ENCODE measurements at places on chromosomes 12 and 14. TPM values are rescaled to one million over a fixed set of nuclear protein-coding genes. Genes with fewer than 3 reads are reported as not detected.

GRCh38 chr14:65225299-65226159 lies 123.2 kb upstream of the MAX start:
- DNase-seq = no peak

DNA sequence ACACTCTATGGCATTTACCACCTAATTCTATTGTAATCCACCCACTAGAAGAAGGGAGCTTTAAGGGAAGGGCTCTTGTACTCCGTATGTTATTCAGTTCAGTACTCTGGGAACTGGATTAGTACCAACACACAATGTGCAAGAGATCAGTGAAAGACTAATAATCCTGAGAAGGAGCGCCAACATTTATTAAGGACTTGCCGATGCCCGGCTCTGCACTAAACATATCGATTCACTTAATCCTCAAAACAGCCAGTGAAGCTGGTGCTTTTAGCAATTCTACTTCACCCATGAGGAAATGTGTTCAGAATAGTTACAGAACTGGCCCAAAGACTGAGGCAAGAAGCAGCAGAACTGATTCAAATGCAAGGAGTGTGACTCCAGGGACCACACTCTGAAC lies 80.9 kb downstream of the RPS6KA5 start:
- no peak for DNase-seq

Gene CPNE6
- not detected for total RNA-seq

Gene PLEKHH1
- total RNA-seq = 35.3 TPM

GRCh38 chr12:119302451-119303080 lies 32.0 kb upstream of the CCDC60 start:
- no peak for DNase-seq

GRCh38 chr12:9367201-9367600 lies 159.0 kb upstream of the PZP start:
- no peak for DNase-seq

- DNase-seq = no peak
Observed at GRCh38 chr14:58131386-58131785, 20.6 kb downstream of the ARMH4 start.

DNA sequence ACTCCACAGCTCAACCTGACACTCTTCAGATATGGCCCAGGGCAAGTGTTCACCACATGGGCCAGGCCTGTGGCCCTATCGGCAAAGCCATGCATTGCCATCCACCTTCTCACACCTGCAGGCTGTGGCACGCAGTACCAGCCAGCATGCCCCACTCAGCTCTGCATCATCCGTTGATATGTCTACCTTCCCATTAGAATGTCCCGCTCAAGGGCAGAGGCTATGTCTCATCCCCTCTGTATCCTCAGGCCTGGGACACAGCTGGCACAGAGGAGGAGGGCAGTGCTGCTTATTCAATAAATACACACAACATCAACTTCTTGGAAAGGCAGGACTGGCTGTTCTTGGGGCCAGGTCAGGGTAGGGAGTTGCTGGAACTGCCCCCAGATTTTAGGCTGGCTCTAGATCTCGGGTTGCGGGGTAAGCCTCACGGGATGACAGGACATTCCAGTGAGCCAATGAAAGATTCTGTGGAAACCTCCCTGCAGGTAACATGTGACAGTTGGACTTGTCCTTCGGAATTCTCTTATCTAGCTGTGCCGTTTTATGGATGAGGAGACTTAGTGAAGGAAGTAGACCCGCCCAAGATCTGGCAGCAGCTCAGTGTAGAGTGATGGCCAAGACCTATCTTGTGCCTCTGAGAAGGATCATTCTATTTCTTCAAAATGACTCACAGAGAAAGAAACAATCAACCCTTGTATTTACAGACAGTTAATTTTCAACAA lies 25.6 kb downstream of the SYNE3 start:
- DNase-seq = no peak

Gene SLC22A17
- total RNA-seq = 34.0 TPM

Gene PSMC1
- total RNA-seq = 113 TPM

GRCh38 chr12:131448254-131448795 lies 262.6 kb upstream of the SFSWAP start:
- DNase-seq = peak; percentile 26

- no peak for DNase-seq
Observed at GRCh38 chr12:45725631-45726602, 3.6 kb upstream of the ARID2 start.

- no peak for DNase-seq
Observed at GRCh38 chr14:71665157-71665556, 267.1 kb upstream of the RGS6 start.

Gene PPP4R4
- 3.9 TPM for total RNA-seq

DNA sequence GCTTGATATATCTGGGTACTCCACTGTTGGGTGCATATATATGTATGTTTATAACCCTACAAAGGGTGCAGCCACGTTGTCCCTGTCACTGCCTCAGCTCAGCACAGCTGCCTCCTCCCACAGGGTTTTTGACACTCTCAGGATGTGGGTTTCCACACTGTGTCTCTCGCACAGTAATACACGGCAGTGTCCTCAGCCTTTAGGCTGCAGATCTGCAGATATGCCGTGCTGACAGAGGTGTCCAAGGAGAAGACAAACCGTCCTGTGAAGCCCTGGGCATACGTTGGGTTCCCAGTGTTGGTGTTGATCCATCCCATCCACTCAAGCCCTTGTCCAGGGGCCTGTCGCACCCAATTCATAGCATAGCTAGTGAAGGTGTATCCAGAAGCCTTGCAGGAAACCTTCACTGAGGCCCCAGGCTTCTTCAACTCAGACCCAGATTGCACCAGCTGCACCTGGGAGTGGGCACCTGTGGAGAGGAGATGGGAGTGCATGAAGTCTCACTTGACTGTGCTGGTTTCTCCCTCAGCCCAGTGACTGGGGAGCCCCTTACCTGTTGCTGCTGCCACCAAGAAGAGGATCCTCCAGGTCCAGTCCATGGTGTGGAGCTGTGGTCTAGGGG lies 498.7 kb downstream of the TMEM121 start:
- DNase-seq = no peak

- DNase-seq = no peak
Observed at GRCh38 chr12:46470975-46471374, 98.4 kb upstream of the SLC38A2 start.

Gene ATL1
- total RNA-seq = 3.2 TPM

Gene CD163L1
- total RNA-seq = 0.18 TPM

Gene TTC8
- total RNA-seq = 10.3 TPM

DNA sequence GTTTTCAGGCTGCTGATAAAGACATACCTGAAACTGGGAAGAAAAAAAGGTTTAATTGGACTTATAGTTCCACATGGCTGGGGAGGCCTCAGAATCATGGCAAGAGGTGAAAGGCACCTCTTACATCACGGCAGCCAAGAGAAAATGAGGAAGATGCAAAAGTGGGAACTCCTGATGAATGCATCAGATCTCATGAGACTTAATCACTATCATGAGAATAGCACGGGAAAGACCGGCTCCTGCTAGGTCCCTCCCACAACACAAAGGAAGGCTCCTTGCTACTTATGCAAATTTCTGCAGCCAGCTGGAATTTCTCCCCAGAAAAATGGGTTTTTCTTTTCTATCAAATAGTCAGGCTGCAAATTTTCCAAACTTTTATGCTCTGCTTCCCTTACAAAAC lies 174.1 kb upstream of the RMST start:
- no peak for DNase-seq

DNA sequence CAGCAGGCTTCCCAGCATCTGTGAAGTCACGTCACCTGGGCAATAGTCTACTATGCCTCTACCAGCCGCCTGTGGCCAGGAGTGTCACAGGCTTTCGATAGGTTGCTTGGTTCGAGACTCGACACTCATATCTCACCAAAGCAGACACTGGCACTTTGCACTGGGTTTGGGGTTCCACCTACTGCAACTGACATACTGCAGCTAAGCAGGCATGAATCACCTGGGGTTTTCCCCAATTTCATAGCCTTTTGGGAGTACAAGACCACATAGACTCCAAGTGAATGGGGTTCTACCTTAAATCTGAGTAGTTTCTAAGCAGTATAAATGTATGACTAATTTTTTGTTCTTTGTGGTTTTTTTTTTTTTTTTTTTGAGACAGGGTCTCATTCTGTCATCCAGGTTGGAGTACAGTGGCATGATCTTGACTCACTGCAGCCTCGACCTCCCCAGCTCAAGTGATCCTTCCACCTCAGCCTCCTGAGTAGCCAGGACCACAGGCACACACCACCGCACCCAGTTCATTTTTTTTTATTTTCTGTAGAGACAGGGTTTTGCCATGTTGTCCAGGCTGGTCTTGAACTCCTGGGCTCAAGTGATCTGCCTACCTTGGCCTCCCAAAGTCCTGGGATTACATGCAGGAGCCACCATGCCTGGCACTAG lies 32.1 kb downstream of the DMAC2L start:
- no peak for DNase-seq

DNA sequence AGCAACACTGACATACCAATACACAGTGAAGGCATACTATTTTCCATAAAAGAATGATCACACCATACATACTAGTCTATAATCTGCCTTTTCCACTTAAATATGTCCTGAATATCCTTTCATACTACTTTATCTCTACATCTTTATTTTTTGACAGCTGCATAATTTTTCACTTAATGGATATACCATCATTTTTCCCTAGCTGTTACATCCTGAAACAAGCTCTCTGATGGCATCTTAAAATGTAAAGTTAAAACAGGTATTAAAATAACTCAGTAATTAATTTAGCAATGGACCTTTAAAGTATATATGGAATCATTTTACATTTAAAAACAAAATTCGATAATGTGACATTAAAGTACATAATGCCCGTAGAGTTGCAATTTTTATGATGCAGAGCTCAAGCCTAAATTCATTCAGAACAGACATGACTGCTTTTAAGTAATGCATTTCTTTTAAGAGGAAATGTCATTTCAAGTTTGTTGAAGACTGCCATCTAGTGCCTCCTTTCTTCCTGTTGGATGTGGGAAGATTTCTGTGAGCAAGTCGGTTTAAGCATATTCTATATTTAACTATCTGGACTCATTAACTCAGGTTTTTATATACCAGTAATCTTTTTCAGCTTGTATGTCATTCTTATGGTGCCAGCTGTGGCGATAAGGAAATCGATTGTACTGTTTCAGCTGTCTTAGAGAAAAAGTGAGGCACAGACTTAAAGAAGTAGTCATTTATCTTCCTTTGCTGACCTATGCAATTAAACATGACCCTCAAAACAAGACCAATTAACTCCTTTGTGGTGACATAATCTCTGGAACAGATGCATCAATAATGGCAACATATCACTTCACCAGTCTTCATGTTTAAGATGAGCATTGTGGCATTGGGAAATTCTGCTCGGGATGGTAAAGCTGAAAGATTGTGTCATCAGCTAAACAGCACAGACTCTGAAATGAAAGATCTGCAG lies 20.3 kb downstream of the PRICKLE1 start:
- no peak for DNase-seq

Gene FBRSL1
- 90.8 TPM for total RNA-seq

- DNase-seq = no peak
Observed at GRCh38 chr12:19895246-19896020, 456.1 kb downstream of the AEBP2 start.

DNA sequence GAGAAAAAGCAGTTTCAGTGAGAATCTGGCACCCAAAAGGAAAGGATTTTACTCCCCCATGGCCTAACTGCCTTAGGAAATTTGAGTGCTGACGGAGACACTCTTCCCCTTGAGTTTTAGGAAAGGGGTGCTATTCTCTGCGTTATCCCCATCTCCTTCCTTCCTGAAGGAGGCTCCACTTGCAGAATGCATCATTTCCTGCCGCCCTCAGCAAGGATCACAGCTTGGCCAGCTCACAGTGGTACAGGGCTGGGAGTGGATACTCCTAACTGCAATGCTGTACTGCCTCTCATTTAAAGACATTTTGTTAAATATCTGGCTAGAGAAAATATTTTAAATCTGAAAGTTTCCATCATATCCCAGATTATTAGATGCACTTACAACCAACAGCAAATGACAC lies 33.0 kb downstream of the RDH12 start:
- peak; percentile 49 for DNase-seq

DNA sequence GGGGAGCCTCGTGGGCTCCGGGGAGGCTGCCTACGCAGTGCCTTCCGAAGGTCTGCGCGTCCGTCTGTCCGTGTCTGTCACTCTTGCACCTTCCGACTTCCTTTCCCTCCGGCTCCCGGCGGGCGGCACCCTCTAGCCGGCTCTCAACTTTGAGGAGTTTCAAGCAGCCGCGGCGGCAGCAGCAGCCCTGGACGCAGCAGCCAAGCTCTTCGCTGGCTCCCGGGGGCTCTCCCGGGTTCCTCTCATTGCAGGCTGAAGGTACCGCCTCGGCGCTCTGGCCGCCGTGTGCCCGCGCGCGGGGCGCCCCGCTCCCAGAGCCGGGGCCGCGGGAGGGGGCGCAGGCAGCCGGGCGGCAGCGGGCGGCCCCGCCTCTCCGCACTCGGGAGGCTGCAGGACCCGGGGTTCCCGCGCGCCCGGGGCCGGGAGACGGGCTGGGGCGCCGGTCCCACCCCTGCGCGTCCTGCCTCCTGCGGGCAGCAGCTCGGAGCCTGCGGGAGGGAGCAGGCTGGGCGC lies at the start of the genes AMIGO2 and PCED1B:
Gene AMIGO2 (minus strand): TSS at position 492 of the 513 bp plus-strand sequence. CDS start 957 bp downstream, outside the sequence.
Gene PCED1B (plus strand): TSS at position 154 of the 513 bp plus-strand sequence. CDS start 155,443 bp downstream, outside the sequence.
- DNase-seq = peak; percentile 74

Gene TMEM132C
- total RNA-seq = 0.22 TPM

Gene GATC
- total RNA-seq = 38.5 TPM

DNA sequence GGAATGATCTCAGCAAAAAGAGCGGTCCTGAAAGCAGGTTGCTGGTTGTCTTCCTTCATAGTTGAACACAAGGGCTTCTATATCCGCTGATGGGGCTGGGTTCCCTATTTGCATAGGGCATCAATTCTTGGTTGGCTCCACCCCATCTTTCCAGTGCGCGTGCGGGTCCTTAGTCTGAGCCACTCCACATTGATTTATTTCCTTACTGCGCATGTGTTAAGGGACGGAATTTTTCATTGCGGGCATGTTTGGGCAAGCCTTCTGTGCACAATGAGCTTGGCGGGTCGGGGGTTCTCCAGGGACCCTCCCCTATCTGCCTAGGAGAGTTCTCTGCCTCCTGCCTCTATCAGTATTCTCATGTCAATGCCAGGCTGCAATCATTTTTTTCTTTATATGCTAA lies 21.2 kb upstream of the DLGAP5 start:
- DNase-seq = peak; percentile 33

Gene PCED1B
- total RNA-seq = 3.3 TPM

GRCh38 chr12:71533703-71534102 lies 94.1 kb downstream of the LGR5 start:
- DNase-seq = no peak

Gene ERG28
- 29.4 TPM for total RNA-seq

GRCh38 chr12:47270782-47271664 lies 191.3 kb upstream of the AMIGO2 start:
- DNase-seq = no peak

Gene CLEC2B
- not detected for total RNA-seq

- peak; percentile 66 for DNase-seq
Observed at GRCh38 chr14:104224506-104225277, 86.3 kb downstream of the KIF26A start.

DNA sequence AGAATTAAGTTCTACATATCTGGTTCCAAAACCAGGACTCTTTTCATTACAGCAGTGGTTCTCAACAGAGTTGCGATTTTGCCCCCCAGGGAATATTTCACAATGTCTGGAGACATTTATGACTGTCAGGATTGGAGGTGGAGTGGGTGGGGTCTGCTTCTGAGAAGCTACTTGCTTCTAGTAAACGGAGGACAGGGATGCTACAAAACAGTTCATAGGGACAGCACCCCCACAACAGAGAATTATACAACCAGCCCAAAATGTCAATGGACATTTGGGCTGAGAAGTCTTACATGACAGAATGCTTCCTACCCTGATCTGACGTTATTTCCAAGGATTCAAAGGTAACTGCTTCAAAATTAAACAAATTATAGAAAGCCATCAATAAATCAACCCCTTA lies 739 bp upstream of the SPATA7 start:
- no peak for DNase-seq

- no peak for DNase-seq
Observed at GRCh38 chr14:65993103-65993502, 493.1 kb upstream of the CCDC196 start.
